Frontal cortex (tissue), 4 donors: ENCODE measurements at places on chromosomes 12 and 14. TPM values are rescaled to one million over a fixed set of nuclear protein-coding genes. Genes with fewer than 3 reads are reported as not detected.

GRCh38 chr12:17028348-17028747 lies 422.4 kb upstream of the LMO3 start:
- no peak for DNase-seq

Gene DICER1
- total RNA-seq = 226 TPM

- DNase-seq = no peak
These were observed 155.7 kb downstream of the NRXN3 start for GRCh38 chr14:78325911-78326310.

DNA sequence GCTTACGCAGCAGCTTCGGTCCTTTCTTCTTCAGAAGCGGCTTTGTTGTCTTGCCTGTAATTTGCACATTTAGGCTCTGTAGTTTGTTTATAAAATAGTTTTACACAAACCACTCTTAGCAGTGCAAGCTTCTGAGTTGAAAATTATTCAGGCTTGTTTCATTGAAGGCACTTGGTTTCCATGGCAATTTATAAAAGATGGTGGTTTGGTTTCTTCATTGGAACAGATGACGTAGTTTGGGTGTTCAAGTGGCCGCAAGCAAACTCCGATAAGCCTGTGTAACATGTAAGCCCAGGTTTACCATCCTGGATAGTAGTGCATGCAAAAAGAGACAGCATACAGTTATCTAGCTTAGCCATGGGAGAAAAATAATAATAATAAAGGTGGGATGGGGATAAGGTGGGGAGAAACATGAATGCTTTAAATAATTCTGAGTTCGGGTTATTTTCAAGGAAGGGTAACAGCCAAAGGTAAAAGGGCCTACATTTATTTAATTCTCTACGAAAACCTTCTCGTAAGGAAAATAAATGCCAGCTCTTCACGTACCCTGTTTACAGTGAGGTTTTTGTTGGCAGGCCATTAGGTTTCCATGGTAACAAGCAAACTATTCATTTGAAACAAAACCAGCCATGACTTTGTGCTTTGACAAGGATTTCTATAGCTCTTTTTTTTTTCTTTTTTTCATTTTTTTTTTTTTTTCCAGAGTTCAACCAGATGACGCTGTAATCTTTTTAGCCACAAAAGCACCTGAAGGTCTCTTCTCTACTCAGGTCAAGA lies 189.6 kb upstream of the RPL10L start:
- no peak for DNase-seq

DNA sequence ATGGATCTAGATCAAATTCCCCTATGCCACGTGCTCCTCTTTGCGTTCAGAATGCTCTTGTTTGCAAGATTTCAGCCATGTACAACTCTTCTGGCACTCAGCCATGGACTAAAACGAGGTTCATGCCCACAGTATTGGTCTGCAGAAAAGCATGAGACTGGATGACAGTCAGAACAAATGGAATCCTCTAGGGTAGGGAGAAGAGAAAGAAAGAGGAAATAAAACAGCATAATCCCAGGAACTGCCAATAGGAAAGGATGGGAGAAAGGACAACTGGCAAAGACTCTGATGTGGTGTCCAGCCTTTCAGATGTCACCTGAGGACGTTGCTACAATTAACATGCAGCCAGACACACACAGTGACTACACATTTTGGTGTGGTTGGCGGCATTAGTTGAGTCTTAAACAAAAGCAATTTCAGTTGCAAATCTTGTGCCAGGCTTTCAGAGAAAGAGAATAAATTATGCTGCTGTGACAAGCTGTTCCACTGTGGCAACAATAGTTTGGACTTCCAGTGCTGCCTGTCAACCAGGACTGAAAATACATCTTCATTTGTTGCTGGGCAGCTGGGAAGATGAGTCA lies 338.0 kb downstream of the RGS6 start:
- no peak for DNase-seq

Gene LAG3
- under 0.01 TPM for total RNA-seq

Gene UBE2N
- total RNA-seq = 218 TPM

- no peak for DNase-seq
These were observed 16.3 kb downstream of the ALDH2 start for GRCh38 chr12:111783046-111783445.

GRCh38 chr12:130357729-130358330 lies 20.1 kb downstream of the PIWIL1 start:
- DNase-seq = no peak

- no peak for DNase-seq
These were observed 28.5 kb upstream of the PNMA1 start for GRCh38 chr14:73742520-73743238.

Gene ANO4
- total RNA-seq = 88.9 TPM

GRCh38 chr14:65195042-65195719 lies 92.9 kb upstream of the MAX start:
- DNase-seq = no peak

GRCh38 chr14:44699391-44699790 lies 192.3 kb upstream of the FSCB start:
- no peak for DNase-seq

Gene CLEC2B
- total RNA-seq = 1.6 TPM

DNA sequence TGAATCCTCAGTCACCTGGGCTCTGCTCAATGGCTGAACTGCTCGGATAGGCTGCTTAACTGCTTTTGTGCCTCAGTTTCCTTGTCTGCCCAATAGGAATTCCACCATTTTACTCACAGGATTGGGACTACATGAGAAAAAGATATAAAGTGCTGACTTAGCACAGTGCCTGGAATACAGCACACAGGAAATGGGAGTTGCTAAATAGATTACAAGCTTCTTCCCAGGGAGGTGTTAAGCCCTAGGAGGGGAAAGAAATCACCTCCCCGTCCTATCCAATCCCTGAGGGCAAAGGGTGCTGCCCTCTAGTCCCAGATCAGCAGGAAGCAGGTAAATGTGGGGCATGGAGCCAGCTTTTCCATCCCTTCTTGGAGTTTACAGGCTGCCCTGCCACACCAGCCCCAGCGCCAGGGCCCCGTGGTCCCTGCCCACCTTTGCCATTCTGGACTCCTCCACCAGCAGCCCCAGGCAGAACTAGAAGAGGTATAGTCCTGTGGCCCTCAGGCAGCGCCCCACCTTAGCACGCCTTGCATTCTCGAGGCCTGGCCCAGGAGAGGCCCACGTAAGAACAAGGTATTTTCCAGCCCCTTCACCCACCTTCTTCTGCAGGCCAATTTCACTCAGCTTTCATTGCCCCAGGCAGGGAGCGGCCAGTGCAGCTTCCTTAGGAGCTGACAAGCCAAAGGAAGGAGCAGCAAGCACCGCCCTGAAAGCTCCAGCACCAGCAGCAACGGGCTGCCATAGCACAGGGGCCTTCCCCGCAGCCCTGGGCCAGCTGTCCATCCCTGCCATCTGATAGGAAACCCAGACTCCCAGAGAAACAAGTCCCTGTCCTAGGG lies 28.8 kb upstream of the RPLP0 start:
- no peak for DNase-seq

Gene CLEC14A
- 4.5 TPM for total RNA-seq

Gene PROX2
- not detected for total RNA-seq
